ENCODE measurements at places on chromosomes 3 and 15.

DNA sequence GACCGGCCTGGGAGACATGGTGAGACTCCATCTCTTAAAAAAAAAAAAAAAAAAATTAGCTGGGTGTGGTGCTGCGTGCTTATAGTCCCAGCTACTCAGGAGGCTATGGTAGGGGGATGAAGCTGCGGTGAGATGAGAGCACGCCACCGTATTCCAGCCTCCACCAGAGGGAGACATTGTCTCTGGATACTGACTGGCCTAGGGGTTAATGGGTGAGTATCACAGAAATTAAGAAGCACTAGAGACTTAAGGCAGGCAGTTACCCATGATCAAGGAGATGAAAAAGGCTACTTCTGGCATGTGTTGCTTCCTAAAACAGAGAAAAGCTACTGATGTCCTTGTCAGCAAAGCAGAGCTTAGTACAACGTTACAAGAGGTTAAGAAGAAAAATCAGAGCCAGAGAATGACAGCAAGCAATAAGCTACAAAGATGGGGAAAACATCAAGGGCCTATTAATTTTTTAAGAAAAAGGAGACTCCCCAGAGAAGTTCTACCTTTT is 8.6 kb downstream of the TFRC start:
- DNase-seq: no peak

DNA sequence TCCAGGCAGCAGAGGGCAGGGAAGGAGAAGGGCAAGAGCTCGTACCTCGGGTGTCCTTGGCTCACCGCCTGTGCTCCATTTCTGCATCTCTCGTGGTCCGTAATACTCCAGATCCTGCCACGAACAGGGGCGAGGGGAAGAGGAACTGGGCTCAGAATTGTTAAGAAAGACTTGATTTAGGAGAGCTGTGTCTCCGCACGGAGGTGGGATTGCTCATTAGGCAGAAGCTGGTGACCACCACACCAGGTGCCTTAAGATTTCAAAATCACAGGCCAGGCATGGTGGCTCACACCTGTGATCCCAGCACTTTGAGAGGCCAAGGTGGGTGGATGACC is 37.2 kb upstream of the BDH1 start:
- no peak for DNase-seq

- no peak for DNase-seq
Observed at GRCh38 chr3:53155760-53156159, 5.2 kb upstream of the PRKCD start.

GRCh38 chr3:24387493-24387892 is 107.2 kb downstream of the THRB start:
- DNase-seq: no peak

GRCh38 chr15:96072821-96073220 is 257.7 kb upstream of the NR2F2 start:
- no peak for DNase-seq

DNA sequence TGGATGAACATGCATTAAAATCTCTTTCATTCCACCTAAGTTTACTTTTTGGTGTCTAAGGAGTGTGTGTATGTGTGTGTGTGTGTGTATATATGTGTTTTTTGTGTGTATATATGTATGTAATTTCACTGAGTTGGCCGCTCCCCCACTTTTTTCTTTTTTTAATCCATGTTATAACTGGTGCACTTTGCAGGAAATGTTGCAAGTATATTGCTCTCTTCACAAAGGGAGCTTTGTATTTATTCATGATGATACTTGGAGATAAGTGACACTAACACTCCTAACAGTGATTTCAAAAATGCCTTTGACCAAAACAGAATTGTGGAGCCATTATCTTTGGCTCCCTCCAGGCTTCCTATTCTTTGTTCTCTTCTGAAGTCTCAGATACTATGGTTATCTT is 95.8 kb downstream of the FNDC3B start:
- DNase-seq: no peak

DNA sequence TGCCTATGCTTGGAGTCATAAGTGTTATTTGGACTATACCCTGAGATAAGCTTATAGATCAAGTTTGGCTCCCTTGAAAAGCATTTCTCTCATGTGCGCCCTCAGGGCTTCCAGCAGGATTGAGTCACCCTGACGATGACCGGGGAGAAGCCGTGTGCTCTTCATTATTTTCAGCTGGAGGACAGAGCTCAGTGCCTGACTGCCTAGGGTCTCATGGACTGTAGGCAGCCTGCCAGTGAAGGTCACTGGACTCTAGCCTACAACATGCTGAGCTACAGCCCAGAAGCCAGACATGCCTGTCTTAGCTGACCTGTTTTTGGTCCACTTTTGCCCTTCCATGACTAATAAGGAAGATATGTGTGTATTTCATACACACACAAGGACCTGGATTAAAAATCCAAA is 31.6 kb upstream of the NUDT16 start:
- no peak for DNase-seq

DNA sequence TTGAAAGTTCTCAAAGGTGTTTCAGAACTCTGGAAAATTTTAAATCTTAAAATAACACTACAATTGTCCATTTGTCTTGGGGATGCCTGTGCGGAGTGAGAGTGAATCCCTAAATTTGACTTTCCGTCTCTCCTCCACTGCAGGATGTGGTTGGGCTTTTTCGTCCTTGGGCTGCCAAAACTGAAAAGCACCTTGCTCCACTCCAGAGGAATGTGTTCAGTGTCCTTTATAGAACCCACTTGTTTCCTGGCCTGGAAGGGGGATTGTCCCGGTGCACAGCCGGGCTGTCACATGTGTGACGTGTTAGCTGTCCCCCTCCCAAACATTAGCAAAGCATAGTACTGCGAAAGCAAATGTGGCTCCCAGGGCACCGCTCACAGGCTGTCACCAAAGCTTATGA is 69.6 kb upstream of the ATP10A start:
- no peak for DNase-seq

- DNase-seq: no peak
Observed at GRCh38 chr15:86540840-86541467, 461.3 kb downstream of the AGBL1 start.

GRCh38 chr3:41418961-41419691 is 219.8 kb downstream of the CTNNB1 start:
- DNase-seq: no peak

- no peak for DNase-seq
Observed at GRCh38 chr3:182470187-182470586, 323.1 kb upstream of the ATP11B start.

GRCh38 chr15:88705769-88706165 is 67.0 kb downstream of the ISG20 start:
- no peak for DNase-seq

DNA sequence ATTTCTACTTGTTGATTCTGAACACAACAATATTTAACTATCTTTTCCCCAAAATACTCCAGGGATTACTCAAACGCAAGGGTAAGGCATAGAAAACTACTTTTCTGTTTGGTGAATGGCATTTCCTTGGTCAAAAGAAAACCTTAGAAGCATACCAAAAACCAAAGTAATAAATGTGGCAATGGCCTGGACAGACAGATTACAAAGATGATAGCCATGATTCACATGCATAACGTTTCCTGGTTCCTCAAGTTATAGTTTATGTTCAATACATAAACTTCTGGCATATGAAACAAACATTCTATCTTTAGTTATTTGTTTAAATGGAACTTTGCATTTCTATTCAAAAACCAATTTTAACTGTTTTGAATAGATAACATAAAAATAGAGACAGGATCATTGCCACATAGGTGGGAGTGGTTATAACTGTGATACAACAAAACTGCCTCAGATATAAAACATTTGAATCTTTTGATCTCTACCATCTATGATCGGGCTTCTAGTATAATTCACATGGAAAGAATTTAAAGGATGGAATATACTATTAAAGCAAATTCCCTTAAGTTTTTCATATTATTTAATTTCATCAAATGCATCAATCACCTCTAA is 32.1 kb downstream of the FOXP1 start:
- DNase-seq: no peak

DNA sequence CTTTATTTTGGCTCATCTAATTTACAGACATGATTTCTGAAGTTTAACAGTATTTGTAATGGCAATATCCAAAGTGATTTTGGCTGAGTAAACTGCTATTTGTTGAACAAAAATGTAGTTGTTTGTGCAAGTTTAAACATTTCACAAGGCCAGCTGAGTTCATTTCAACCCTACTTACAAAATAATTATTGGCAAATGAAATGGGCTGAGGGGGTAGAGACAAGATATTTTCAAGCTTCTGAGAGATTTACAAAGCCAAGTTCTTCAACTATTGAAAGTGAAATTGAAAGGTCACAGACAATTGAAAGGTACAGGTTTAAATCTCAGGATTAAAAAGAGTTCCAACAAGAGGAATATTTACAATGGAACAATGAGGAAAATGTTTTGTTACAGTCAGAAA is 77.1 kb downstream of the DUT start:
- no peak for DNase-seq

DNA sequence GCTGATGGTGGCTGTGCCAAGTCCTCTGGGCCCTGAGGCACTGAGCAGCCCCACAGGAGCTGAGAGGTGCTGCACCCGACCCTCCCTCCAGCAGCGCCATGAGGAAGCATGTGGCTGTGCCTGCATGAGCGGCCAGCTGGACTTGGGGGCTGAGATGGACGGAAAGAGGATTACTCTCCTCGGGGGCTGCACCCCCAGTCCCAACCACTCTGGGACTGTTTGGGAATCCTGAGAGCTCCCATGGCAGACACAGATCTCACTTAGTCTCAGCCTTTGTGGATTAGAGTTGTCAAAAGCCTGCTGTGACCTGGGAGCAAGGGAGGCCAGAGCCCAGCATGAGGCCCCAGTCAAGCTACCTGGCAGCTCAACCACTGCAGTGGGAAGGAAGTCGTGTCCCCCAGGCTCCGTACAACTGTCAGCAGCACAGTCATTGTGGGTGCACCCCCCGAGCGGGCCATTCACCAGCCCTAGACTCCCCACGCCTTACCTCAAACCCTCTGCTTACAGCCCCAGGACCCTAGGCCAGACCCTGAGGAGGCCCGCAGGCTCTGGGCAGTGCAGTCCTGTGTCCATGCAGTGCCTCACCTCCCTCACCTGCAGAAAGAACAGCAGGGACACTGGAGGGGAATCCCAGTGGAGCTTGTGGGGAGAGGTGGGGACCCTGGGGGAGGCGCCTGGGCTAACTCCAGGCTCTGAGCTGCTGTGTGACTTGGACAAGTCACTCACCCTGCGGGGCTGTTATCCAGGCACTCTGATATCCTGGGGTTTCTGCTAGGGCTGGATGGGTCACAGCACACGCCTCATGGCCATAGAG is 17.1 kb downstream of the PRR23E start:
- peak; percentile 26 for DNase-seq

DNA sequence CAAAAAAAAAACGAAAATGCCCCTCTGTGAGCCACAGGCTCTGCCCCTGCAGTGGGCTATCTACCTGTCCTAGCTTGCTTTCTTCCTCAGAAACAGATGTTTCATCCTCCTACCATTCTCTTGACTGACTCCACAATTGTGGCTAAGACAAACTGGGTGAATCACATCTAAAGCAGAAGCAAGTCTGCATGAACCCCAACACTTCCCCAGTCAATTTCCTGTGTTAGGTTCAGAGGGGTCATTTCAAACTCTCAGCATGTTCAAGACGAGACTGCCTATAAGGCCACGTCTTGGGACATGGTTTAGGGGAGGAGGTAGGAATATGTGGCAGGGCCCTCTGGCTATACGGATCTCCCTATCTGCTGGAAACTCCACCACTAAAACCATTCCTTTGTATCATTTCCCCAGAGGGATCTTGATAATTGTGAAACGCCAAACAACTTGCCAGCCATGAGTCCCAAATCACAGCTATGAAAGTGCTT is 28.6 kb upstream of the ANKDD1A start:
- DNase-seq: no peak

- DNase-seq: no peak
Observed at GRCh38 chr15:88174571-88174970, 82.0 kb downstream of the NTRK3 start.

GRCh38 chr3:185900228-185900627 is 37.6 kb downstream of the TRA2B start:
- DNase-seq: no peak

- no peak for DNase-seq
Observed at GRCh38 chr3:85185495-85185894, 226.7 kb downstream of the CADM2 start.

DNA sequence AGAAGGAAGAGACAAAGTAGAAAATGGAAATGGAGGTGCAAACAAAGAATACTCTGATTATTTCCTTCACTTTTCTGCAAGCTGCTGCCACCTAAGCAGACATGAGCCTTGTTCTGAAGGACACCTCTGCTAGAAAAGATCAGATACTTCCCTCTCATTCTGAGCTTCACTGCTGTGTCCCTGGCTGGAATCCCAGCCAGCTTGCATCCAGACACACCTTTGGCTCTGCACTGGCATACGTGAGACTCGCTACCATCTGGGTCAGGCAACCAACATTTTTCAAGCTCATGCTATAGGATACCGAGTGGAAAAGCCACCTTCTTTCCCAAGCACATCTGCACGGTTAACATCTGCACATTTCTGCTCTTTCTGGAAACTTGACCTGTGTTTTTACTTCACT is 166.7 kb upstream of the SUCLG2 start:
- no peak for DNase-seq

- DNase-seq: no peak
Observed at GRCh38 chr15:86608461-86609205, 529.0 kb downstream of the AGBL1 start.

GRCh38 chr15:58748040-58748851 is 1.3 kb downstream of the ADAM10 start:
- no peak for DNase-seq

- no peak for DNase-seq
Observed at GRCh38 chr15:81239190-81239589, 42.5 kb downstream of the IL16 start.

DNA sequence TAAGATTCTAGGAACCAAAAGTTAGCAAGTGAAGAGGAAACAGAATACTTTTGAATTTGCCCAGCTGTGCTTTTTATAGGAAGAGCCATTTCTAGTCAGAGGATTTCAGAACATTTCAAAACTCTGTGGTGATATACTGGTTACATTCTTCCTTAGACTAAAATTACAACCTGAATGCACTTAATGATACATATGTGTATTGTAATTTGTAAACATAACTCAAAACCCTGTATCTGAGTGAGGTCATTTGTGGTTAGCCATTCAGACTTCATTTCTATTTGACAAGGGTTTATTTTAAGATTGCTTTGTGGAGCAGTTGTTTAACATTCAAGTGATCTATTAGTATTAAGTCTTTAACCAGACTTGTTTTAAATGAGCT is 59.4 kb upstream of the TRIM71 start:
- DNase-seq: no peak

GRCh38 chr3:118128886-118129285 is 905.8 kb downstream of the IGSF11 start:
- no peak for DNase-seq

- no peak for DNase-seq
Observed at GRCh38 chr3:33773637-33774036, 24.8 kb upstream of the PDCD6IP start.

- DNase-seq: no peak
Observed at GRCh38 chr3:25723802-25724201, 59.1 kb upstream of the TOP2B start.

GRCh38 chr3:193396451-193397244 is 18.1 kb upstream of the ATP13A5 start:
- no peak for DNase-seq

- no peak for DNase-seq
Observed at GRCh38 chr15:101852356-101852755, 40.4 kb downstream of the OR4F15 start.
